Liver (tissue), 10 donors: ENCODE measurements at places on chromosomes 11 and 22. TPM values are rescaled to one million over a fixed set of nuclear protein-coding genes. Genes with fewer than 3 reads are reported as not detected.

INSC gene
- total RNA-seq: 0.09 TPM

PRG2 gene
- not detected for total RNA-seq

SLC5A12 gene
- under 0.01 TPM for total RNA-seq

CRYBB1 gene
- 0.17 TPM for total RNA-seq

ZNF202 gene
- total RNA-seq: 5.1 TPM
